Inflammatory macrophage treated with lipopolysaccharide for 4 hours (primary cell): ENCODE measurements at places on chromosomes 3 and 15.

GRCh38 chr3:165156757-165157420, 39.3 kb downstream of the SLITRK3 start:
- DNase-seq, result no peak

DNA sequence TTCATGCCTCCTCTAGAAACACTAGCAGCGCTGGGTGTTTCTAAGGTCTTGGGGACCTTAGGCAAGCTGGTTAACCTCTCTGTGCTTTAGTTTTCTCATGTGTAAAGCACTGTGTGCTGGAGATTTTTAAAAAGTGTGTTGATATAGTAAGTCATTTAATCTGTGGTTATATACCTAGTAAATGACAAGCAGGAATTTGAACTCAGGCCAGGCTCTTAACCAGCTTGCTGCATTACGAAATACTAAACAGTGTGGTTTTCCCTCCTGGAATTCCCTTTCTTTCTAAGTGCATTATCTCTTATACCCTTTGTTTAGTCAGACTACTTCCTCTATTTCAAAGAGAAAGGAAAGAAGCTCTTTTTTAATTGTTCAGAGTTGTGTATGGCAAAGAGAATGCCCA, 26.5 kb downstream of the NEO1 start:
- peak; percentile 73 for DNase-seq

- DNase-seq, result no peak
Measured at GRCh38 chr3:29311795-29312194, 30.9 kb downstream of the RBMS3 start.

GRCh38 chr3:14154895-14155440, 23.4 kb downstream of the XPC start:
- peak; percentile 62 for DNase-seq

GRCh38 chr3:189170559-189170958, 1.2 kb upstream of the TPRG1 start:
- DNase-seq, result no peak

- DNase-seq, result no peak
Measured at GRCh38 chr3:154250291-154250690, 74.0 kb downstream of the DHX36 start.

DNA sequence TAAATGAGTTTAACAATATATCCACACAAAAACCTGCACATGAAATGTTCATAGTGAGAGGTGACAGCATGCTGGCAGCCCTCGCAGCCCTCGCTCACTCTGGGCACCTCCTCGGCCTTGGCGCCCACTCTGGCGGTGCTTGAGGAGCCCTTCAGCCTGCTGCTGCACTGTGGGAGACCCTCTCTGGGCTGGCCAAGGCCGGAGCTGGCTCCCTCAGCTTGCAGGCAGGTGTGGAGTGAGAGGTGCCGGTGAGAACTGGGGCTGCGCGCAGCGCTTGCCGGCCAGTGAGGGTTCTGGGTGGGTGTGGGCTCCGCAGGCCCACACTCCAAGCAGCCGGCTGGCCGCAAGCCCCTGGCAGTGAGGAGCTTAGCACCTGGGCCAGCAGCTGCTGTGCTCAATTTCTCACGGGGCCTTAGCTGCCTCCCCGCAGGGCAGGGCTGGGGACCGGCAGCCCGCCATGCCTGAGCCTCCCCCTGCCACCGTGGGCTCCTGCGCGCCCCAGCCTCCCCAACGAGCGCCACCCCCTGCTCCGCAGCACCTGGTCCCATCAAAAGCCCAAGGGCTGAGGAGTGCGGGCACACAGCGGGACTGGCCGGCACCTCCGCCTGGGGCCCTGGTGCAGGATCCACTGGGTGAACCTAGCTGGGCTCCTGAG, 3.4 kb downstream of the CCDC13 start:
- DNase-seq, result no peak

GRCh38 chr3:64188810-64189560, 36.3 kb downstream of the PRICKLE2 start:
- DNase-seq, result no peak

DNA sequence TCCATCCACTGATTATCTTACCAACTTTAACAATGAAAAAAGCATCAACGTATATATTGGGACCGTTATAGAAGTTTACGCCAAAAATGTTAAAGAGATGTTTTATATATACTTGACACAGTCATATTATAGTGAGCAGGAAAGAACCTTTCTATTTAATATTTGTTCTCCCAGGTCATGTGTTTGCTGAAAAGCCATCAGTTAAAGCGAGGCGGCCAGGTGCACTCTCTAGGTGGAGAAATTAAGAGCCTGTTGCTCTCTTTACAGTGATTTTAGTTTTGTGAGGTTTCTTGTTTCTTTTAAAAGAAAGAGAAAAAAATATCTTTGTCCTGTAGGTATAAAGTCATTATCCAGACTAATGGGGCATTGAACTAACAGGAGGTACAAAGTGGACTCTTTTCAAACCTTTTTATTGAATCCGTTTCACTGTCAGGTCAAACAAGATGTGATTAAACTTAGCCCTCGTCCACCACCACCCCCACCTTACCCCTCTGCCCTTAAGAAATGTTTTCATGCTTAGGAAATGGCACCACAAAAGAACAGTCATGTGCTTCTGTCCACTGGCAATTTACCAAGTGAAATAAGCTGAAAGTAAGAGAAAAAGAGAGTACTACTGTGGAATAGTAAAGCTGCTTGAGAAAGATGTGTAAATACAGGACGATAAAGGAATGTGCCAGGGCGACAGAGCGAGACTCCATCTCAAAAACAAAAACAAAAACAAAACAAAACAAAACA, 279.9 kb downstream of the PTPRG start:
- DNase-seq, result no peak

DNA sequence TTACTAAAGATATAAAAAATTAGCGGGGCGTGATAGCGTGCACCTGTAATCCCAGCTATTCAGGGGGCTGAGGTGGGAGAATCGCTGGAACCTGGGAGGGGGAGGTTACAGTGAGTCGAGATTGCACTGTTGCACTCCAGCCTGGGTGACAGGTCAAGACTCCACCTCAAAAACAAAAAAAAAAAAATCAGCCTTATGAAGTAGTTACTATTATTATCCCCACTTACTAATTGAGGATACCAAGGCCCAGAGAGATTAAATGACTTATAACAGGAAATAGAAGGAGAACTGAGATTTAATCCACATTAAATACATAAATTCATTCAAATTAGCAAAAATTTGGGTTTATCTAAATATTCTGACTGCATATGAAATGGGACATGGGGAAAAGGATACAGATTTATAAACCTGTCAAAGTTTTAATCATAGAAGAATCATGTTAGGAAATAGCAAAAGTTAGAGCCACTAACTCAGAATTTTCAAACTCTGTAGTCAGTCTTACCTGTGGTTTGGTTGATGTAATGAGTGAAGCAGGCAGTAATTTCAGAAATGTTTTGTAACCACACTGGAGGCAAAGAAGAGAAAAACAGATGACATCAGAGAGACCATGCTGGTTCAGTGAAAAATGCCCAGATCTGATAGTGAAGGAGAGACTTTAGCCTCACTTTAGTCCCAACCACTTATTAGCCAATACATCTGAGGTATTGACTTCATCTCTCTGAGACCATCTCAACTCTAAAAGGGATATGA, 25.0 kb upstream of the ACAP2 start:
- DNase-seq, result no peak

- no peak for DNase-seq
Measured at GRCh38 chr15:91050128-91050455, 27.7 kb upstream of the VPS33B start.

- no peak for DNase-seq
Measured at GRCh38 chr3:143362115-143362991, 242.8 kb downstream of the CHST2 start.

DNA sequence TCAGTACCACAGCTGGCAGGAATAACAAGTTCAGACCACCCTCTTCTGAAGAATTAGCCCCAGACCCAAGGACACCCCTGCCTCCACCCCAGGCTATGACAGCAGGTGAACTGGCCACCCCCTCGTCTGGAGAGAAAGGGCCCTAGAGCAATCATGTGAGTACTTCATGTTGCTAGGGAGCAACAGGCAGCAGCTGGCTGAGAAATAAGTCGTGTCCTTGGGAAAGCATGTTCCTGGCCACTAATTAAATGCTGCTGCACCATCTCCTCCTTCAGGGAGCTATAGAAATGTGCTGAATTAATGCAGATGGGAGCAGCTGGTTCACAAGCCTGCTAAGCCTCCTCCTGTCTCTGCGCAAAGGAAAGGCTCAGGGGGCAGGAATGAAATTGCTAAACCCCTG, 31.5 kb downstream of the MRPS11 start:
- no peak for DNase-seq

DNA sequence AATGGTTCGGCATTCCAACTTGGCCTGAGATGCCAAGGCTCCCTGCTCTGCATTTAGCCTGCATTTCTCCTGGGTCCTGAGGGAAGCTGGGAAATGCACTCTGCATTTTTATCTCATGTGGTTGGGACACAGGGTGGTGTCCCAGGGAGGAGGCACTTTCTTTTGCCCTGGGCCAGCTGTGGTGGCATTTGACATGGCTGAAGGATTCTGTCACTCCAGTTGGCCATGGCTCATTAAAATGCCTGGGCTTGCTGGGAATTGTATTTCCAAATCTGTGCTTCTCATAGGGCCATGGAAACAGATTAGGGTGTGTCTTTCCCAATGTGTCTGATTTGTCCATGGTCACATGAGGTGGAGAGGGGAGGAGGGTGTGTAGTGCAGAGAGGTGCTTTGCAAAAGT, 128.3 kb upstream of the RGMA start:
- no peak for DNase-seq

DNA sequence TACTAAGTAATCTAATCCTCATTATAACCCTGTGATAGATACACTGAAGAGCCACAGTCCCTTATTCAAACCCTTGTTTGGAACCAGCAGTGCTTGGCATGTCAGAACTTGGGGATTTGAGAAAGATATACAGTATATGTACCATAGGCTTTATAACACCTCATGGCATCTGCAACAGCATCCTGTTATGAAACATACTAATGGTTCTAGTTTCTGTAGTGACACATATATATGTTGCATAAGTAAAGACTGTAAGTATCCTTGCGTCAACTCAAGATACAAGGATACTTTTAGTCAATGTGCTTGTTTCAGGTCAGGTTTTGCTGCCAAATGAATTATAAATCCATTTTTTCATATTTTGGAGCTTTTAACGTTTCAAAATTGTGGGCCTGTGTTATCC, 58.5 kb downstream of the CCNL1 start:
- DNase-seq, result peak; percentile 92

DNA sequence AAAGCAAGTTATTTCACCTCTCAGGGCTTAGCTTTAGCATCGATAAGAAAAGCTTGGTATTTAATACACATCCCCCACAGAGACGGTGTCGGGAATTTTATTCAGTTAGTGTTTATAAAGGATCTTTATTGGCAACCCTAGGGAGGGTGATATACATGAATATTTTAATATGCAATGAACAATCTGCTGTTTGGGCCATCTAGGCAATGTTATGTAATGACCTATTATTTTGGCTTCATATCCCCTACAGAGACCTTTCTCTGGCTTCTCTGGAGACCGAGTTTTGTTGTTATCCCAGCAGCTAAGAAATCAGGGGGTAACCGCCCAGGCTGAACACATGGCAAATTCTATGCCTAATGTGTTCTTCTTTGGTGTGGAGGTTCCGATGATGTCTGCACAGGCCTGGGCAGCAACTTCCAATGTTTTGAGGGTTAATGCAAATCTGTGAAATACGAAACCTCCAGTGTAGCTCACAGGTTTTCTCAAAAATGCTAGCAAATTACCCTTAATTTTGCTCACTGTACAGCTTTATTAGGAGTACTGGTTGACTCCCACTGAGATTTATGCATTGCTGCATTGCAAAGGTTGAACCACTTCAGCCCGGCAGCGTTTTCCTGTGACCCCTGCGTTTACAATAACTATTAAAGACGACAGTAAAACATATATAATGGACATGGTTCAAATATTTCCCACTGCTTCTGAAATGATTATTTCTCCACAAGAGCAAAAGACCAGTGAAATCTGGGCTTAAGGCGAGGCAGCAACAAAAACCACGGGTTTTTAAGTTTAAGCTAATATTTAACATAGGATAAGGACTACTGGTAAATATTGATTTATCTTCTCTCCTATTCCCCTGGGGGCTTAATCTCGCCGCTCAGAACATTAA, 298.3 kb upstream of the NR2E3 start:
- no peak for DNase-seq

DNA sequence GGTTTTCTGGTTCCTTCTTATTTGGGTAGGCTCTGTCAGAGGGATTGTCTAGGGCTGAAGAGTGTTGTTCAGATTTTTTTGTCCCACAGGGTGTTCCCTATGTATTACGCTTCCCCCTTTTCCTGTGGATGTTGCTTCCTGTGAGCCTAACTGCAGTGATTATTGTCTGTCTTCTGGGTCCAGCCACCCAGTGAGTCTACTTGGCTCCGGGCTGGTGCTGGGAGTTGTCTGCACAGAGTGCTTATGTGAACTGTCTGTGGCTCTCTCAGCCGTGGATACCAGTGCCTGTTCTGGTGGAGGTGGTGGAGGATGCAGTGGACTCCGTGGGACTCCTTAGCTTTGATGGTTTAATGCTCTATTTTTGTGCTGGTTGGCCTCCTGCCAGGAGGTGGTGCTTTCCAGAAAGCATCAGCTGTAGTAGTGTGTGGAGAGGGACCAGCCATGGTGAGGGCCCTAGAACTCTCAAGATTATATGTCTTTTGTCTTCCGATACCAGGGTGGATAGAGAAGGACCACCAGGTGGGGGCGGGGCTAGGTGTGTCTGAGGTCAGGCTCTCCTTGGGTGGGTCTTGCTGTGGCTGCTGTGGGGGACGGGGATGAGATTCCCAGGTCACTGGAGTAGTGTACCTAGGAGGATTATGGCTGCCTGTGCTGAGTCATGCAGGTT, 53.8 kb downstream of the CCDC66 start:
- DNase-seq, result no peak

DNA sequence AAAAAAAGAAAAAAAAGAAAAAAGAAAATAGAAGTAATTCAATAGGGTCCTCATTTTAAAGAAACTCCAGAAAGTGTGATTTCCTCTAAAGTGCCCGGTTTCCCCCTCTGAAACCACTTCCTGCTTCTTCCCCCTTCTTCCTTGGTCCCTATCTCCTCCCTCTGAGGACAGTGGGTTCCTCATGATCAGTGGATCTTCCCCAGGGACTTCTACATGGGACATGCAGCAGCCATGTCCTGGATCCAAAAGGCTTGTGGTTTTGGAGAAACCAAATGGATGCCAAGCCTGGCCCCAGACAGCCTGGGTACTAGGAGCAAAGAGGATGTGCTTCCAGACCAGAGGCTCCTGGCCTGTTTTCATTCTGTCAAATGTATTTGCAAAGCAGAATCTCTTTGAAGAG, 26.6 kb upstream of the SMAD6 start:
- DNase-seq, result peak; percentile 40

DNA sequence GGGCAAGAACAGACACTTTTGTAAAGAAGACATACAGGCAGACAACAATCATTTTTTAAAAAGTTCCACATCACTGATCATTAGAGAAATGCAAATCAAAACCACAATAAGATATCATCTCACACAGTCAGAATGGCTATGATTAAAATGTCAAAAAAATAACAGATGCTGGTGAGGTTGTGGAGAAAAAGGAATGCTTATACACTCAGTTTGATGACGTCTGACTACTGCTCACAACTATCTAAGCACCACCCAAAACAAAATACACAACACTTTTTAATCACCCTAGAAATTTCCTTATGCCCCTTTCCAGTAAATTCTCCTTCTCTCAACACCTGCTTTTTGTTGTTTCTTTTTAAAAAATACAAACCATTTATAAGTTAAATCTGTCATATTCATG, 228.8 kb downstream of the ISL2 start:
- no peak for DNase-seq
